Progenitor cell of endocrine pancreas (in vitro differentiated cells): ENCODE measurements at places on chromosomes 2 and 18. TPM values are rescaled to one million over a fixed set of nuclear protein-coding genes. Genes with fewer than 3 reads are reported as not detected.

The ZAP70 gene
- total RNA-seq = 2.6 and 3.8 TPM in 2 replicates

The ACOXL gene
- 0.19 and 0.27 TPM in 2 replicates for total RNA-seq

The GPR55 gene
- total RNA-seq = not detected in 2 replicates

The EHD3 gene
- 7.0 and 7.3 TPM in 2 replicates for total RNA-seq

The CFAP221 gene
- total RNA-seq = 33.0 and 37.4 TPM in 2 replicates

The DPYSL5 gene
- 70.3 and 75.0 TPM in 2 replicates for total RNA-seq

The LYPD6 gene
- total RNA-seq = 30.1 and 30.5 TPM in 2 replicates

The HOXD13 gene
- not detected in 2 replicates for total RNA-seq

The SLC39A6 gene
- 78.1 and 80.1 TPM in 2 replicates for total RNA-seq

The TRIM43 gene
- total RNA-seq = not detected in 2 replicates

The NEB gene
- total RNA-seq = 1.5 and 1.6 TPM in 2 replicates

- no peaks in the 10 kb centered on the region for H3K36me3 ChIP-seq
- no peak overlapping the region for H3K27ac ChIP-seq
- H3K4me1 ChIP-seq = peaks cover 12% of the 10 kb centered on the region
- H3K4me3 ChIP-seq = no peak overlapping the region
Measured at GRCh38 chr2:141015341-141016047, 1115.3 kb downstream of the LRP1B start.

- no peaks in the 10 kb centered on the region for H3K27me3 ChIP-seq
- DNase-seq = no peak
- H3K27ac ChIP-seq = no peak overlapping the region
- no peaks in the 10 kb centered on the region for H3K4me1 ChIP-seq
Measured at GRCh38 chr18:29012364-29012763, 835.4 kb upstream of the CDH2 start.

DNA sequence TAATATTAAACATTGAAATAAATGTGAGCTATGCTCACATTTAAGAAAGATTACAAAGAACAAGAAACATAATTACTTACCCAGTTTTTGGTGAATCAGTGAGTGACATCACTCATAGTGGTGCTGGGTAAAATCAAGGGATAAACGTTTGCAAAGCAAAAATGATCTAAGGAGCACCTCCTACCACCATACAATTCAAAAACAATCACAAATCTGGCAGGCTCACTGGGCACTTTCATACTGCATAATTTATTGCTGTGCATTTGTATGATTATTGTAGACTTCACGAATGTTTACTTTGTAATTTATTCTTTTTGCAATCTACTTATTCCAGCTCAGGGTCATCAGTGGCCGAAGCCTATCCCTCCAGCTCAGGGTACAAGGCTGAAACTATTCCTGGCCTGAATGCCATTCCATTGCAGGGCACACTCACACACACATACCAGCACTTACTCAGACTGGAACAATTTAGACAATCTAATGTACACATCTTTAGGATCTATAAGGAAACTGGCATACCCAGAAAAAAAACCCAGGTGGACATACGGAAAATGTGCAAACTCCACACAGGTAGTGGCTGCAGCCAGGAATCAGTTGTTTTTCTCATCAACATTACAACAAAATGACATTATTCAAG lies 34.4 kb downstream of the AFTPH start:
- DNase-seq = no peak
- no peak overlapping the region for H3K4me3 ChIP-seq
- no peaks in the 10 kb centered on the region for H3K4me1 ChIP-seq
- peaks cover 1% of the 10 kb centered on the region for H3K36me3 ChIP-seq

GRCh38 chr2:42032745-42033144 lies 15.1 kb upstream of the PKDCC start:
- H3K4me3 ChIP-seq = no peak overlapping the region
- H3K27ac ChIP-seq = no peak overlapping the region
- H3K36me3 ChIP-seq = no peaks in the 10 kb centered on the region
- H3K4me1 ChIP-seq = peaks cover 46% of the 10 kb centered on the region
- no peak for DNase-seq

- no peak overlapping the region for H3K27ac ChIP-seq
- peaks cover 3% of the 10 kb centered on the region for H3K27me3 ChIP-seq
- H3K4me3 ChIP-seq = no peak overlapping the region
Measured at GRCh38 chr18:54702686-54703085, 111.6 kb downstream of the DYNAP start.

GRCh38 chr2:69151931-69152330 lies 139.0 kb downstream of the ANTXR1 start:
- H3K4me1 ChIP-seq = no peaks in the 10 kb centered on the region
- H3K4me3 ChIP-seq = no peak overlapping the region
- H3K27ac ChIP-seq = no peak overlapping the region
- H3K36me3 ChIP-seq = peaks cover 7% of the 10 kb centered on the region
- no peak for DNase-seq

DNA sequence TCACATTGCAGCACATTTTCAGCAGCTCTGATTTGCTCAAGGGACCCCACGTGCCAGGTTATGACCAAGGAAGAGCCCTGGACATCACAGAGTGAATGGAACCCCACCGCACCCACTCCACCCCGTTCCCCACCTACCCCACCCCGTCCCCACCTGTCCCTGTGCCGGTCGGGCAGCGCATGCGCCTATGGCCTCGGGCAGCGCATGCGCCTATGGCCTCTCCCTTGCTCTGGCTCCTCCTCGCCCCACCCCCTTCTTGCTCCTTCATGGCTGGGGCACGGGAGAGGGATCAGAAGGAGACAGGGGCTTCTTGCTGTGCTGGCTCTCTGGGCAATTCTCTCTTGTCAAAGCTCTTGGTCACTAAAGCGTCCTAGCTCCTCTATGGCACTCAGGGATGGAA lies 371.8 kb upstream of the HS6ST1 start:
- H3K36me3 ChIP-seq = no peaks in the 10 kb centered on the region
- H3K27ac ChIP-seq = no peak overlapping the region
- DNase-seq = no peak
- H3K27me3 ChIP-seq = peaks cover 18% of the 10 kb centered on the region

DNA sequence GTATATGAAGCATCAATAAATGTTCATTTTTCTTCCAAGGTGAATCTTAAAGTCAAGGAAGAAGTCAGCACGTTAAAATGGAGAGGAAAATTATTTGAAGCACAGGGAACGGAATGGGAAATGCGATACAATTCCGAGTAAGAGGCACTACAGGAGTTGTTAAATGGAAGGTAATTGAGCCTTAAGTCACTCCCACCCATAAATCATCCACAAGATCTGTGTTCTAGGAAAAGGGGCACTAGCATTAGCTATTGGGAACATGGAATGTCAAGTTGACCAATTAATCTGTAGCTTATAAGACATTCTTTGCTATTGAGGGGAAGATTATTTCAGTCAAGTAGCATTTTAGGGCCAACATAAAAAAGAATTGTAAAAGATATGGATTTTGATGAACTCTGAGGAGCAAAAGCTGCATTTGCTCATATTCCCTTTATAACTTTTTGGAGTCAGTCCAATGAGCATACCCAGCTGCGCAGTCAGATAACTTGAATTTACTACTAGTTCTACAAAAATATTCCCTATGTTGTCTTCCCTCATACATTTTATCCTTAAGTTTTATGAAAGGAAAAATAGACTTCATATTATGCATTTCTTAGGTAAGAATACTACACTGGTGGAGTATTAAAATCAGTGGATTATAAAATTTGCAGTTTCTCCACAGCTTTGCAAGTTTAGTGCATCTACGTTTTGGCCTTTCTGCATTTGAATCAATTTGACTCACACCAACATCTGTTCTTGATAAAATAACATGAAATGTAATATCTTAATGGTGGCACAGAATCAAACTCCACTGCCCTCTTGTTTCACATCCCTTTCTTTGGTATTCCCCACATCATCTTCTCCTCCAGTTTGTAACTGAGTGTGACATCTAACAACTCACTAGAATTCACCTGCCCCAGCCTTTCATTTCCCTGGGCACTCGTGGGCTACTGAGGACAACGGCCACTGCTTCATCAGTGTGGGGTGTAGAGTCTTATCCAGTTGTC lies 95.6 kb downstream of the SP3 start:
- no peaks in the 10 kb centered on the region for H3K36me3 ChIP-seq
- H3K4me1 ChIP-seq = peaks cover 3% of the 10 kb centered on the region
- no peak overlapping the region for H3K4me3 ChIP-seq
- no peak for DNase-seq

- H3K27ac ChIP-seq = no peak overlapping the region
- H3K36me3 ChIP-seq = no peaks in the 10 kb centered on the region
- no peak for DNase-seq
Measured at GRCh38 chr2:33925311-33925710, 326.2 kb upstream of the FAM98A start.

- H3K4me1 ChIP-seq = no peaks in the 10 kb centered on the region
- H3K27ac ChIP-seq = no peak overlapping the region
- H3K4me3 ChIP-seq = no peak overlapping the region
- no peak for DNase-seq
Measured at GRCh38 chr2:208118918-208119317, 5.4 kb downstream of the CRYGD start.

DNA sequence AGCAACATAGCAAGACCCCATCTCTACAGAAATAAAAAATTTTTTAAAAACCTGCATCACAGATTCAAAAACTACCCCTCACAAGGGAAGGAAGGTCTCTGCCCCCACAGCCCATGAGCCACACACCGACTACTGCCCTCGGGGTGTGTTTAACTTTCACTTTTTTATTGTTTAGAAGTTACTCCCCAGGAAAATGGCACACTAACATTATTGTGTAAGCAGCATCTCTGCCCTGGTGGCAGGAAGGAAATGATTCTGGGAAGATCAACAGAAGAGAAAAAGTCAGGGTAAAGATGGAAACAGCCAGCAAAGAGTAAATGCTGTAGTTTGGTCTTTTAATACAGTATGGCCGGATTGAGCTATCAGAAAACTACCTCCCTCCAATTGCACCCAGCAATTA lies 21.9 kb downstream of the TRABD2A start:
- peaks cover 15% of the 10 kb centered on the region for H3K27me3 ChIP-seq
- no peaks in the 10 kb centered on the region for H3K4me1 ChIP-seq
- H3K4me3 ChIP-seq = no peak overlapping the region
- DNase-seq = no peak
- no peak overlapping the region for H3K27ac ChIP-seq
- no peaks in the 10 kb centered on the region for H3K36me3 ChIP-seq

DNA sequence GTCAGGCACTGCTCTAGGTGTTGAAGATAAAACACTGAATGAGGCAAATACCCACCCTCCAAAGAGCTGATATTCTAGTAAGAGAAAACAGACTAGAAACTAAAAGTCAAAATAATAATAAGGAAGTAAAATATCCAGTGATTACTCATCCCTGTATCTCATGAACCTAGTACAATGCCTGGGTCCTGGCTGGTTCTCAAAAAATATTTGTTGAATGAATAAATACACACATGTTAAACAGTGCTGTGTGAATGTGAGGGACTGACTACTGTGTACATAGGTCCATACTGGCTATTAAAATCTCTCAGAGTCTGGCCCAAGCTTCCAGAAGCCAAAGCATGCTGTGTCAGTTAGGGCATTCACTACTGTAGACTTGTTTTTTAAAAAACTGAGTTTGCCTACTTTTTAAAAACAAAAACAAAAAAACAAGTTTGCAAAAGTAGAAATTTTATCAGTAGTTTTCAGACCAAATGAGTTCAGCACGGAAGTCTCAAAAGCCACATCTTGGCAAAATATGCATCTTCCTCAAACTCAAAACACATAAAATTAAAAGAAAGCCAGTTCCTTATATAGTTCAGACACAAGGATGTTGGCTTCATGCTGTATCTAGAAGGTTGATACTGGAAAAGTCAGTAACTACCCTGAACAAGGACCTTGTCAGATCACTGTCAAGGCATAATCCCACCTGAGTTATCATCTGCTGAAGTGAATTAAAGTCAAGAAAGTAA lies 136.2 kb downstream of the THADA start:
- no peak overlapping the region for H3K4me3 ChIP-seq
- H3K4me1 ChIP-seq = peaks cover 33% of the 10 kb centered on the region
- H3K36me3 ChIP-seq = no peaks in the 10 kb centered on the region

DNA sequence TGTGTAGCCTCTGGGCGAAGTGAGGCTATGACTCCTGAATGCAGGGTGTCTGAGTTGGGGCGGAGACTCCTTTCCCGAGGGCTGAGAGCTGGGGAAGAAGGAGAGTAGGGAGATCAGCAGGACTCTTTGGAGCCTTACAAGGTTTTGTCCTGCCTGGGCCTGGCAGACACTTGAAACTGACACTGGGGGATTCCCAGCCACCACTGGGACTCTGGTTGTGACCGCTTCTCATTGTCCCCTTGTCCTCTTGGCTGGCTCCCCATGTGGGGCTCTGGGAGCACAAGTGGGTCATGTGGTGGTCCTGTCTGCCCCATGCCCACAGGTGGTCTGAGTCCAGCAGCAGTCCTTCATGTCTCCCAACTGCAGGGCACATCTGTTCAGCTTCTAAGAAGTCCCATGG lies 78.2 kb upstream of the MGAT4A start:
- H3K36me3 ChIP-seq = no peaks in the 10 kb centered on the region
- peaks cover 37% of the 10 kb centered on the region for H3K27me3 ChIP-seq
- DNase-seq = no peak
- peaks cover 22% of the 10 kb centered on the region for H3K4me1 ChIP-seq
- no peak overlapping the region for H3K4me3 ChIP-seq
